ENCODE measurements at places on chromosomes 4 and X.

GRCh38 chr4:62394766-62395165, 1194.6 kb downstream of the ADGRL3 start:
- DNase-seq = no peak

DNA sequence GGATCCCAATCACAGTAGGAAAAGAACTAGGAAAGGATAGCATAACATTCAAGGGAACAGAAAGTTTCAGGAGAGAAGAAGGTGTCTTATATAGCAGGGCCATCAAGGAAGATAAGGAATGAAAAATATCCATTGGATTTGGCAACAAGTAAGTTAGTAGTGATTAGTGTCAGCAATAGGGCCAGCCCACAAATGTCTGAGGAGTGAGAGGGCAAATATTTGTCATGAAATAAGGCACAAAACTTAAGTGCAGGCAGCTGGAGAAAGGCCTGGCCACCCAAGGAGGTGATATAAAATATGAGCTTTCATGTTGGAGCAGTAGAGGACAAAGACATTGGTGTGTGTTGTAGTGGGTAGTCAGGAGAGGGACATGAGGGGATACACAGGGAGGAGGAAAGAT, 132.1 kb downstream of the COL4A6 start:
- DNase-seq = no peak

DNA sequence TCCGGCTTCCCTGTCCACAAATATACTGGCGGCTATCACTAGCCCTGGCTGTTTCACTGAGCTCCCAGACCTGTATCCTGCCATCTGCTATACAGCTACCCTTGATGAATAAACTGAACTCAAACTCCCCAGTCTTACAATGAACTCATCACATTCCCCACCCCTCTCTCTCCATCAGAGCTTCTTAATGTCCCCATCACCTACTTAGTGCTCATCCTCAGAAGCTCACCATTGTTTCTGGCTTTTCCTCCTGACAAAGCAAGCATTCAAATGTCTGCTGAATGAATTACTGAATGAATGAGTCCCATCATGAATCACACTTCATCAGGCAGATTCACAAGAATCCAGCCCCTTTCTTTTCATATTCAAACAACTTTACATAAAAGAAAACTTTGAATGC, 5.7 kb upstream of the DGAT2L6 start:
- DNase-seq = no peak

GRCh38 chr4:136246876-136247275, 1285.4 kb downstream of the PCDH18 start:
- no peak for DNase-seq

GRCh38 chr4:105520819-105521790, 31.3 kb upstream of the ARHGEF38 start:
- DNase-seq = no peak

DNA sequence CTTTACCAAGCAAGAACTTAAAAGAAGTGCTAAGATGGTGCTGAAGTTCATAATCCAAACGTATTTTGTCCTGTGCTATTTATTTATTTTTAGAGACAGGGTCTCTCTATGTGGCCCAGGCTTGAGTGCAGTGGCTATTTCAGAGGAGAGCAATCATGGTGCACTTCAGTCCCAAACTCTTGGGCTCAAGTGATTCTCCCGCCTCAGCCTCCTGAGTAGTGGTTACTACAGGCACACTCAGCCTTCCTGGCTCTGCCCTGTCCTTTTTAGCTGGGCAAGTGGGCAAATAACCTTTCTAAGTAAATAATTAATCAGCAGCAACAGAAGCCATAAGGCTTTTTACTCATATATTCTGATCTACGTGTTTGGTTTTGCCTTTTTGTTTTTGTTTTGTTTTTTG, 2.6 kb downstream of the NSD2 start:
- DNase-seq = no peak
